ENCODE measurements at places on chromosomes 1 and 21.

DNA sequence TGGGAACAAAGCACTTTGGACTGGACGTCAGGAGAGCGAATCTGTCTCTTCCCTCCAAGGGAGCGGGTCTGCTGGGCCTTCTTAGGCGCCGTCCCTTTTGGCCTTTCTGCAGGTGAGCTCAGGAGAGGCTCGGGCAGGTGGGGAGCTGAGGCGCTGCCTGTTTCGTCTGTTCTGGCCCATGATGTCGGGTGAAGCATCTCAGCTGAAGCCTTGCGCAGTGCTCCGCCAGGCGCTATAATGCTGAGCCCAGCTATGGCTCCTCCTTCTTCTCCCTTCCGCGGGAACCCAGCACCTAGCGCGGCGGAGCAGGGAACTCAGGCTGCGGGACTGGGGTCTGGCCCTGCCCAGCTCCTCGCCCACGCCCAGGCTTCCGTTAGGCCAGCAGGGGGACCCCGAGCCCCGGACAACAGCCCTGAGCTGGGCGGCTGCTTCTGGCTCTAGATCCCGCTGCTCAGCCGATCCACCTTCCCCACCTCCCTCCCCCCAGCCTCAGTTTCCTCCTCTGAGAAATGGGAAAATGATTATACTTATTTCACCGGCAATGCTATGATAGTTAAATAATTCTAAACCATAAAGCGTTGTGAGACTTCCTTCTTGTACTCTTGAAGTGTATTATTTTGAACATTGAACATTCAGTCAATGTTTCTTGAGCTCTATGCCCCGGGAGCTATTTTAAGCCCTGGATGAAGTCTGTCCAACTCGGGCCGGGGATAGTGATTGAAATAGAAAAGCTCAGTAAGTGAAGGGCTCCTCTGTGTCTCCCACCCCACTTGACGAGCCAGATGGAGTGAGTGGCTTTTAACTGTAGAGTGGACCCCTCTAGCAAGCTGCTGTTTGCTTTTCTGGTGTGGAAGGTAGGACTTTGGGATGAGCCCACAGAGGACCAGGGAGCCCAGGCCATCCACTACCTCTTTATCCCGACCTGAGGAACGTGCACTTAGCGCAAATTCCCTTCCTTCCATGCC, 9.6 kb upstream of the ADORA1 start:
- DNase-seq, result peak; percentile 52

- no peak for DNase-seq
These were observed 187.2 kb upstream of the PTGFR start for GRCh38 chr1:78303620-78304019.

DNA sequence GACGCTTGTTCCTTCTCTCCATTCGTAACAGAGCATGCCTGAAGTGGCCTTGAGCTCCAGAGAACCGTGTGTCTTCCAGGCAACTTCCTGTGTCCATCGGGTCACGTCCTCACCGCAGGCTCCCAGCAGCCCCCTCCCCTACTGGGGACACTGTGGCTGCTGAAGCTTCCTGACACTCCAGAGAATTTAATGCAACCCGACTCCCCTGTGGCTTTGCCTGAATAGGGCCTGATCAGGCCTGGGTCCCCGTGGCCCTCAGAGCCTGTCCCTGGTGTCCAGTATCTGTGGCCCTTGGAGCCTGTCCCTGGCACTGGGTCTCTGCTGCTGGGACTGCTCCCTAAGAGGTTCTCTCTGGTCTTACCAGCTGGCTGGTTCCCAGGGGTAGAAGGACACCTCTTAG, 219.7 kb upstream of the VAMP3 start:
- no peak for DNase-seq

DNA sequence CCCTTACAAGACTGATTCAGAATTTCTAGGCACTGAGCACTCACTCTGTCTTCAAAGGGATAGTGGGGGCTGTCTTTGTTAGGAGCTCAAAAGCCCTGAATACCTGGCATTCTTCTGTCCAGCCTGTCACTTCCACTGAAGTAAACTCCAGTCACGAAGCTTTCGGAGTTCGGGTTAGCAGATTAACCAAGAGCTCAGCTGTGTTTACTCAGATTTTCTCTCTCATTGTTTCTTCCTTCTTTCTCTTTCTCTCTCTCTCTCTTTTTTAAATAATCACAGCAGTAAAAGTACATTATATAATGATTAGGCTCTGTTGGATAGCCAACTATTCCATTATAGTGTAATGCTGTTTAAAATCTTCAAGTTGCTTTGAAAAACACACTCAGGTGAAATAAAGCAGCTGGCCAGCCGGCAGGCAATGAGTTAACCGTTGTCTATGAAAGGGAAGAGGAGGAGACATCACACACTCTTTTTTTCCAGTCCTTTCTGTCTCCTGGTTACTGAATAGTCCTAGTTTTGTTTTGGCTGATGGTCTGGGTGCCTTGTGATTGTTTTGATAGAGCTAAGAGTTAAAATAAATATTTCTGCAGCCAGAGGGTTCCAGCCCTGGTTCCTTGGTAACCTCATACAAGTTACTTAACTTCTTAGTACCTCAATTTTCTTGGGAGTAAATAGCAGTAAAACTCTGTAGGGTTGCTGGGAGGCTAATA, 89.8 kb downstream of the ADSS2 start:
- DNase-seq, result no peak

- peak; percentile 47 for DNase-seq
These were observed 34.5 kb downstream of the AGPAT3 start for GRCh38 chr21:43899307-43900077.

- DNase-seq, result no peak
These were observed 112.3 kb upstream of the GADD45A start for GRCh38 chr1:67572594-67573221.

GRCh38 chr1:28716336-28716735, 20.4 kb upstream of the YTHDF2 start:
- DNase-seq, result no peak

- DNase-seq, result no peak
These were observed 72.2 kb downstream of the MRPL37 start for GRCh38 chr1:54272134-54272533.

All from putamen (tissue), 1 donor.